NCI-H1105 (cell line): ENCODE measurements at places on chromosomes 5 and 9.

DNA sequence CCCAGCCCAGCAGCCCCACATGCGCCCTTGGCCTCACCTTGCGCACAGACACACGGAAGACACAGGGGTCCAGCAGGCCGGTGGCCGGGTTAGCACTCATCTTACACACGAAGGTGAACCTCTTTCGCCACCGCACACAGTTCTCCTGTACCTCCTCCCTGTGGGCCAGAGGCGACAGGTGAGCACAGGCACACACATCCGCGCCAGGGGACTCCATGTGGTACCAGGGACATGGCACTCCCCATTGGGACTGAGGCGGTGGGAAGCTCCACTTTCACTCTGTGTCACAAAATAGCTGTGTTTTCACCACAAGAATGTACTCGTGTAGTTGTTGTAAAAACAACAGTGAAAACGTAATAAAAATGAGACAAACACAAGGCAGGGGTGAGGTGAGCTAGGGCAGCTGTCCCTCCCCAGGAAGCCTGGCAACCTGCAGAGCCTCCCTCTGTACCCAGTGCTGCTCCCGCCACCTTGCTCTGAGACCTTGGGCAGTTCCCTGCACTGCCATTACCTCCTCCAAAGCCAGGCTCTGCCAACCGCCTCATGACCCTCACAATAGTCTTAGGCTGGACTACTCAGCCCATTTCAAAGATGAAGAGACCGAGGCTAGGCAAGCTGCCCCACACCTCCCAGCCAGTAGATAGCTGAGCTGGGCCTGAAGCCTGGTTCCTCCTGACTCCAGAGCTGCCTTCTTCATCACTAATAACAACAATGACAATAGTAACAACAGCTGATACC, 16.3 kb upstream of the DPM2 start:
- DNase-seq: no peak

DNA sequence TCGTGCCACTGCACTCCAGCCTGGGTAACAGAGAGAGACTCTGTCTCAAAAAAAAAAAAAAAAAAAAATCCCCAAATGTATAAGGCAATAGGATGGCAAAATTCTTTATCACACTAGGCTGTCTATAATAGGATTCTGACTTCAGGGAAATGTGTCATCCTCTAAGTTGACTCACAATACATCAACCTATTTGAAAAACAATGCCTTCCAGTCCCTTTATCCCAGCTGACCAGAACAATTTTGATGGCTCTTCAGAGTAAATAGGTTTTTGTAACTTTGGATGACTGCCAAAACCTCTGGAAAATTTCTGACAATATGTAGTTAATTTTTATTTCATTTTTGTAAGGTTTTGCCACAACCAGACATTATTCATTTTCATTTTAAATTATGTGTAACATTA, 184.1 kb downstream of the CCDC192 start:
- DNase-seq: no peak

- no peak for DNase-seq
These were observed 142.9 kb upstream of the OR13F1 start for GRCh38 chr9:104361207-104361606.

GRCh38 chr5:141618030-141618803, 583 bp downstream of the DIAPH1 start:
- peak; percentile 32 for DNase-seq

- no peak for DNase-seq
These were observed 125.7 kb upstream of the PTGER4 start for GRCh38 chr5:40554054-40554453.

GRCh38 chr5:108728566-108729241, 19.0 kb upstream of the FER start:
- DNase-seq: no peak

DNA sequence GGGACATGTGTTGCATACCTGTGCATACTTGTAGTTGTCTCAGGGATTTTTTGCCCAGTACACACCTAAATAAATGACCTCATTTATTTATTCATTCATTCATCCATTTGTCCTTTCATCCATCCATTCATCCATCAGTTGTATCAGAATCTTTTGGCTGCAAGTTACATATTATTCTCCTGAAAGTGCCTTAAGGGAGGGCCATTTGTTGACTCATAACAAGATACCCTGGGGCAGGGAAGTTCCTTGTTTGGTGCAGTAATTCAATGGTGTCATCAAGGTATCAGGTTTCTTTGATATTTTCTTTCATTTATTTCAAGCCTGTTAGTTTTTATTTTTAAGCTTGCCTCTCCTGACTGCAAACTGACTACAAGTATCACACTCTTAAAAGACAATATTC, 597.9 kb upstream of the TLE4 start:
- DNase-seq: no peak

- no peak for DNase-seq
These were observed 1048.7 kb upstream of the NUDT12 start for GRCh38 chr5:104611135-104611767.

GRCh38 chr5:81068063-81068462, 107.9 kb downstream of the RASGRF2 start:
- no peak for DNase-seq

GRCh38 chr9:25557645-25558300, 120.5 kb downstream of the TUSC1 start:
- DNase-seq: no peak

DNA sequence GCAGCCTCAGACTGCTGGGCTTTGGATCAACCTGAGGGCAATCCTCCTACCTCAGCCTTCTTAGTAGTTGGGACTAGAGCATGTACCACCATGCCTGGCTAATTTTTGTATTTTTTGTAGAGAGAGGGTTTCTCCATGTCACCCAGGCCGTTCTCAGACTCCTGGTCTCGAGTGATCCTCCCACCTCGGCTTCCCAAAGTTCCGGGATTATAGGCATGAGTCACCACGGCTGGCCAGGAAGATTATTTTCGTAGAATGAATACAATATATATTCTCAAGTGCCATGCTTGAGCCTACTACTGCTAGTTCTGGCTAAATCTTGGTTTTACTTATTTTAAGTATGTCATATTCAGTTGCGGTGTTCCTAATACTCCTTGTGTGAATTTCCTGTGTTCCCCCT, 88.2 kb upstream of the CLINT1 start:
- DNase-seq: no peak

DNA sequence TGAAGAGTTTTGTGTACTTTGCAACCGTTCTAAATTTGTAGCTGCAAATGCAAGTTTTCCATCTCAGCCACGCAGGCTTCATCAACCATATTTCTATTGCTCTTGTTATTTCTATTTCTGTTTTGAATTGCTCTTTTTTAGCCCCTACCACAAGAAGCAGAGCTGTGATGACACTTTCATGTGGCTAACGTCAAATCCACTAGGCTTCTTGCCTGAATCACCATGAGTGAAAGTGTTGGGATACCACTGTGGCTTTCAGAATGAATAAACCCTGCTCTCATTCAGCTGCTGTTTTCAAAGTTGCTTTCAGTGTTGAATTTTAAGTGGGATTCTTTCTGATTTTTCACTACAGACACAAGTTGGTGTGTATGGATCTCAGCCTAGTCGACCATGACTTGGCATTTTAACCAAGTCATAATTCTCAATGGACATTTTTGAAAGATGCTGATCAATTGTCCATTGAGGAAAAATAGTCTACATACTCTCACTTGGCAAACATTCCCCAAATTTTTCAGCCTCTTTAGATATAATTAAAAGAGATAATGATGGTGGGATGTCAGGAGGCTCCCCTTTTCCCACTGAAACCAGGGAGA, 41.0 kb upstream of the MTAP start:
- no peak for DNase-seq

- DNase-seq: no peak
These were observed 55.1 kb downstream of the ASS1 start for GRCh38 chr9:130499804-130500263.

DNA sequence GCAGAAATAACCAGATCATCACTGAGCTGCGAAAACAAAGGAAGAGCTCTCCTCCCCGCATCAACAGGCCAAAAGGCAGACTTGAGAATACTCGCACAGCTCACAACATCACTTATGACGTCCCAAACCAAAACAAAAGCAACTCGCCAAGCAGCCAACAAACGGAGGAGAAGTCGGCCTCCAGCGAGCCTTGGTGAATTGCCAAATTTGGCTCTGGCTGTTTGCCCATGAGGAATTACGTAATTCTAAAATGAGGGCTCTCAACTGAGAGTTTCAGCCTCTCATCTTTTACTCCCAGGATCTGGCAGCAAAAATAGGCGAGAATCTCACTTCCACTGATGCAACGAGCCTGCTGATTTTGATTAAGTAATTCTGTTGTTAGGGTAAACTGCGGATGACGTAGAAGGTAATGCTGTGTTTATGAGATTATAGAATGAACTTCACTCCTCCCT, 51.7 kb upstream of the SEMA6A start:
- peak; percentile 84 for DNase-seq

DNA sequence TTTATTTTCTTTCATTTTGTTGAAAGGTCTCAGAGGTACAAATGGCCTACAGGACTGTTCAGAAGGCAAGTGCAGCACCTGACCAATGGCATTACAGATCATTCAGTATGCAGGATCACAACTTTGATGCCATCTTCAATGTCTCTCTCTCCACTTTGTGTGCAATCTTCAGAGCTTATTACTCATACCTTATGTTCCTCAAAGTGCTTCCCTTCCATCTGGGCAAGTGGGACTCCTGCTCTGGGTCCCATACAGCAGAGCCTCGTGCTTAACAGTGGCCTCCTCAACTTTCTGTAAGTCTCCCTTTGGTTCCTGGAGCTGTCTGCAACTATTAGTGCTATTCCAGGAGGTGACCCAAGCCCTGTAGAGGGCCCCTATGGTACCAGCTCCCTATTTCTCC, 358.4 kb upstream of the RPS23 start:
- DNase-seq: no peak

- DNase-seq: no peak
These were observed 549.1 kb downstream of the CSNK1G3 start for GRCh38 chr5:124061068-124061430.

DNA sequence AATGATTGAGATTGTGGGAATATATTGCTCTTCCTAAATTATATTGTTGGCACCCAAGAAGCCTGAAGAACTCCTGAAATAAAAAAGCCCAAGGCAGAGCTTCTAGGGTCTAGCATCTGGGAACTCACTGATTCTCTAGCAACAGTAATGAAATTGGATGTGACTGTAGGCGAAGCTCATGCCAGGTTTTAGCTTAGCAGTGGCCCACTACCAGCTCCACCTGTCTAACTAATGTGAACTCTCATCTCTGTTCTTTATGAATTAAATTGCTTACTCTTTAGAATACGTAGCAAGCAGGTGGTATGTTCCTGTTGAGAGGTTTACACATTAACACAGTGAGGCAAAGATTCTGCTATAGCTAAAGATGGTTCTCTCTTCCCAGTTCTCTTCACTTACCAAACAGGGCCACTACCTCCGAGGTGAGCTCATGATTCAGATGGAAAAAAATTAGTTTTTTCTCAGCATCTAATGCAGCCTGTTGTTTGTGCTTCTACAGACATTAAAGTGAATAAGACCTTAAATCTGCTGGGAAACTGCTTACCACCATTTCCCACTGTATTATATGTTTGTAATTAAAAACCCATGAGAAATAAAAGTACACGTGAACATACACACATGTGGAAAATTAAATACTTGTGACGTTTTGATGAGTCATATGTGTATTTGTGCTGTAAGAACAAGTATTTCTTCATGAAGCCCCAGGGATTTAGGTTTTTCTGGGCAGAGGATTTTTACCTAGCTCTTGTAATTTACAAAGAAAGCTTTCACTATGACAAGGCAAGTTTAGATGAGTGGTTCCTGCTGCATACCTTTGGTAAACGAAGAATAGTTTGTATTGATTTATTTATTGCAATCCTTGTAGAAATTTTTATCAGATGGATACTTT, 360.1 kb downstream of the KDM4C start:
- peak; percentile 57 for DNase-seq

- DNase-seq: no peak
These were observed 425.2 kb downstream of the GADD45G start for GRCh38 chr9:90029996-90030395.

DNA sequence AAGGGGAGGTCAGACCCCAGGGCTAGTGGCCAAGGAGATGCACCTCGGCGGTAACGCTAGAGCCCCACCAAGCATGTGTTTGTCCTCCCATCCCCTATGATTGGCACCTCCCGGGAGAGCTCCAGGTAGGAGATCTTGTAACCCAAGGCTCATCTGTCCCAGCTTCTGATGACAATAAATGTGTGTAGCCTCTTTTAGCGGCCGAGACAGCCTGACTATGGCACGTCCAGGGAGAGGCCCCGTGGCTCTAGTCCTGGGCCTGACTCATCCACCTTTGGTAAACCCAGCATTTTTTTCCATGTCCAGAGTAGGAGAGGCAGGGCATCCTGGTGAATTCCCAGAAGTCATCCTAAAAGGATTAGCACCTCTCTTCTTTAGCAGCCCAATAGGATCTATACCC, 39.2 kb downstream of the IRF1 start:
- DNase-seq: no peak

- no peak for DNase-seq
These were observed 80.6 kb downstream of the FEM1C start for GRCh38 chr5:115463983-115464382.

DNA sequence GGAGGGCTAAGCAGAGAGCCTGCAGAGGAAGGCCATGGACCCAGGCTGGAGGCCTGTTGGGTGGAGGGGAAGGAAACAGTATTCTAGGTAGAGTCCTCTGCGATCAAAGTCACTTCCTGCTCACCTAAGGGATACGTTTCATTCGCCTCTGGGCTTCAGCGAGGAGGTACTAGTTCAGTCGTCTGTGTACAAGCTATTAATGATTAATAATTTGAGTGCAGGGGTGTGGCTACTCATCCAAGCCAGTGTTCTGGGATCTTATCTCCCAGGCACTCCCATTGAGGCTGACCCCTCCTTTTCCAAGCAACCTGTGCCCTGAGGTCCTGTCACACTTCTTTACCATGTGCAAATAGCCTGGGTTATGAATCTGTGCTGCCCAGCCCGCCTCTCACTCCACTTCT, 25.2 kb downstream of the RALGPS1 start:
- DNase-seq: no peak

- no peak for DNase-seq
These were observed 1060.6 kb upstream of the ACO1 start for GRCh38 chr9:31323726-31324444.

DNA sequence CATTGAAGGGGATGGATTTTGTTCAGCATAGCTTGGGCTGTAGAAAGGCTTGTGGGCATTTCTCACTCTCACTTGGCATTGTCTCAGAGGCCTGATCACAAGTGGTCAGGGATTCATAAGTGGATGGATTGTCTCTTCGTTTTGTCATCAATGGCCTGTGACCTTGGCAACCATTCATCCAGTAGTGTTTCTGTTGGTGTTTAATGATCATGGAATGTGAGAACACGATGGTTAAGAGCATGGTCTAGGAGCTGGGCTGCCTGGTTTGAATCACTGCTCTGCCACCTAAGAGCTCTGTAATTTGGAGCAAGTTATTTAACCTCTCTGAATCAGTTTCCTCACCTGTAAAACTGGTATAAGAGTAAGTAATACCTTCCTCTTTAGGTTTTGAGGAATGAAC, 430.1 kb upstream of the MEF2C start:
- no peak for DNase-seq

- DNase-seq: no peak
These were observed 78.0 kb downstream of the CFAP77 start for GRCh38 chr9:132487980-132488535.

GRCh38 chr5:73564018-73564417, 1.4 kb downstream of the ANKRA2 start:
- DNase-seq: no peak

GRCh38 chr5:146643776-146644175, 127.8 kb upstream of the GPR151 start:
- peak; percentile 8 for DNase-seq

GRCh38 chr5:37933576-37933975, 93.7 kb upstream of the GDNF start:
- no peak for DNase-seq
